ENCODE measurements at places on chromosomes 5 and 9.

DNA sequence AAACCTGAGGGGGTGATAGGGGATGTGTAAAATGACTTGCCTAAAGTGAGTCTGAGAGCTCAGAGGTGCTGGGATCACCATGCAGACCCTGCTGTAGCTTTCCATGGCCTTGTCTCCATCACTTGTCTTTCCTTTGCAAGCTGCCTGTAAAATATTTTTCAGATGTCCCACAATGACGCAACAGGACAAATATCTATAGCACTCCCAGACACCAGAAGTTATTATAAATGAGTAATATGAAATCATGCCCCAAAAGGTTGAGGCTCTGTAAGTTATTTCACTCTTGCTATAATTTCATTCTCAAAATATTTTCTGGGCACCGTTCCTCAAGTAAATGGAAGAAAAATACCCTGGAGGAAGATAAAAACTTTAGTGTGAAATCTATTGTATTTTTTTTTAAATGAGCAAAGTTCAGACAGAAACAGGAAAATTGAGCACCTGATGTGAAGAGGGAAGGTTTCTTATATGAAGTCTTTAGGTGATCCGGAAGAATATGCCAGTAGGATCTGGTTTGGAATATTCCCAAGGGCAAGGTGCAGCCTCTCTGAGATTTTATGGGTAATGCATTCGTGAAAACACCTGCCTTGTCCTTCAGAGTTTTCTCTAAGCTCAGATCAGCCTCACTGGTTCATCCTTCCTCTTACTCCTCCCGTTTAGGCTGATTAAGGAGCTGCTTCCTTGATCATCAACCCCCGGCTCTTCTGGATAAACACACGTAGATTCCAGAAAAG is 138.3 kb upstream of the DMAC1 start:
- DNase-seq, result no peak

GRCh38 chr9:105127863-105128220 is 116.6 kb upstream of the SLC44A1 start:
- no peak for DNase-seq

- DNase-seq, result no peak
These were observed 37.7 kb upstream of the PAPPA start for GRCh38 chr9:116115761-116116353.

- DNase-seq, result no peak
These were observed 1.1 kb upstream of the TCF7 start for GRCh38 chr5:134113363-134113889.

- no peak for DNase-seq
These were observed 10.9 kb downstream of the IGIP start for GRCh38 chr5:140136624-140137023.

DNA sequence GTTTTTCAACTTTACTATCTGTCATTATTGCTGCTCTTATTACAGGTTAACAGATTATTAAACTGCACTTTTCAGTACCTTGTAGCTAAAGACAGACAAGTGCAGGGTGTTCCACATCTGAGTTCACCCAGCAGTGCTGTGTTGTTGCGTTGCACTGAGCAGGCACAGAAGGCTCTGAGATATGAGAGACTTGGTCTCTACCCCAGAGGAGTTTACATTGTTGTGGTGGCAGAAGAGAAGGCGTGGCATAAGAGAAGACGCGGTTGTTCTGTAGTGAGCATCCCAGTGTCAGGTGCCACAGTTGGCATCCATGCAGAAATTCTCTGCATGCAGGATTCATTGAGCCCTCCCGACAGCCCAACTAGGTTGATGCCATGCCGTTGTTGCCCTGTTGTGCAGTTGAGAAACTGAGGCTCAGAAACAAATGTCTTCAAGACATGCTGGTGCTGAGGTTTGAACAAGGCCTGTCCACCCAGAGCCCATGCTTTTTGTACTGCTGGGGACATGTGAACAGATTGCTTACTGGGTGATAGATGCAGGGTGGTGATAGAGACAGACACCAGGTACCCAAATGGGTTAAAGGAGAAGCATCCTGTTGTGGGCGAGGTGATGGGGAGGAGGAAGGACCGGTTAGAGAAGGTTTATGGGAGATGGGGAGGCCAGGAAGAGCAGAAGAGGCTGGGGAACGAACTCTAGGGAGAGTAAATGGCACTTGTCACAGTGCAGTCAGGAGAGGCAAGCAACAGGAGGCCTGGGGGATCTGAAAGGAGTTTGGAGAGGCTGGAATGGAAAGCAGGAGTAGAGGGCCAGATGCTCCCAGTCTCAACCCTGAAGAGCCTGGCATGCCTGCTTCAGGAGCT is 8.2 kb downstream of the ABL1 start:
- DNase-seq, result no peak

DNA sequence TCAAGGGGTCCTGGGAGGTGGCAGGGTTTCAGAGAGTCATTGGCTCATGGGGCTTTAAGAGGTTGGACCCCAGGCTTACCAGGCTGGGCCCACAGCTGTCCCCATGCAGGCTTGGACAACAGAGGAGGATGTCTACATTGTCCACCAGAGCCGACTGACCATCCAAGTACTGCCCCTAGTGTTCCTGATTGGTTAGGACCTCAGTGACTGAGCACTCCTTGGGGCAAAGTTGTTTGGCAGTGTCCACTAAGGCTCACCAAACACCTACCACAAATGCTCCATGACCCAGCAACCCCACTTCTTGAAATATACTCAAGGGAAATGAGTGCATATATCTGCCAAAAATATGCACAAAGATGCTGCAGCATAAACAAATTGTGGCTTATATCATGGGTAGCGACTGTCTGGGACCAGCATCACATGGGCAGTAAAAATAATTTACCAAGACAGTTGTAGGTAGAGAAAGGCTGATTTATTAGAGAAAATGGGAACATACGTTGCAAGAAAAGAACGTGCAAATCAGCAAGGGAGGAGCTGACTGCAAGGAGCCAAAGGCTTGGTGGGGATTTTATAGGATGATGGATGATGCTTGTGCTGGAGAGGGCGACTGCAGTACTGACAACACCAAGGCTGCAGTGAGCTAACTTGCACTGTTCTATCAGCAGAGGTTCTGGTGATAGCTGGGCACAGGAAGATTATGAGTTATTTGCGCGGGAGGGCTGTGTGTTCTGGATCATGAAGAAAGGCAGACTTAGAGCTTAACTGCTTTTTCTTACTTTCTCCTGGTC is 265.2 kb downstream of the GADD45G start:
- DNase-seq, result no peak

GRCh38 chr5:4191703-4192102 is 596.1 kb downstream of the IRX1 start:
- no peak for DNase-seq

All from NCI-H1417 (cell line).